ENCODE measurements at places on chromosomes 5 and 9.

DNA sequence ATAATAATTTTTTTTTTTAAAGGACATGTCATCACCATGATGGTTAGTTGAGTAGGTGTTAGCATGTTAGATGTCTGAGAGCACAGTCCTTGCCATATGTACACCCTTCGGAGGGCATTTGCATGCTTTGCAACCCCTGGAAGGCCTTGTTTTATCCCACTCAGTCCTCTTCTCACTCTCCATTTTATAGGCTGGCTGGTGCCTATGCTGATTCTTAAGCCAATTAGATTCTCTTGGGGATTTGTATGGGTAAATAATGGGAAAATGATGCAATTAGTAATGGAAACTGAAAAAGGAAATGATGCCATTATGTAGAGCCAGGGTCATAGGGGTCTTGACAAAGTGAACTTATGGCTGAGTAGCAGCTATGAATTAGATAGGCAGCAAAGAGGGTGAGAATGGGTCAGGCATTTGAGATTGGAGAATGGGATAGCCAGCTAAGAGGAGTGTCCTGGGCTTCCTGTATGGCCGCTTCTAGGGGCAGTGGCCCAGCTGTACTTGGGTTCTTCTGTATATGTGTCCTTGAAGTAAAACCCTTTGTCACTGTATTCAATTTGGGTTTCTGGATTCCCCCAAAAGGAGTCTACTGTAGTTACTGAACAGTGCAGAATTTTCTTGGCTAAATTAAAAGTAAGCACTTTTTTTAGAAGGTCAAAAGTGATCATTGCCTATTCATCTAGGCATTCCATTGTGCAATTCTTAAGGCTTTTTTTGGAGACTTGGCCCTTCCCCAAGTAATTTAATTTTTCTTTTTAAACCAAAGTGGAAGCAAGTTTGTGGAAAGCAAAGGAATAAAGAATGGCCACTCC is 31.6 kb downstream of the LRRTM2 start:
- no peak for DNase-seq

GRCh38 chr5:73228052-73228451 is 55.1 kb downstream of the TMEM174 start:
- no peak for DNase-seq

- peak; percentile 74 for DNase-seq
Measured at GRCh38 chr5:142977363-142978051, 207.3 kb downstream of the ARHGAP26 start.

DNA sequence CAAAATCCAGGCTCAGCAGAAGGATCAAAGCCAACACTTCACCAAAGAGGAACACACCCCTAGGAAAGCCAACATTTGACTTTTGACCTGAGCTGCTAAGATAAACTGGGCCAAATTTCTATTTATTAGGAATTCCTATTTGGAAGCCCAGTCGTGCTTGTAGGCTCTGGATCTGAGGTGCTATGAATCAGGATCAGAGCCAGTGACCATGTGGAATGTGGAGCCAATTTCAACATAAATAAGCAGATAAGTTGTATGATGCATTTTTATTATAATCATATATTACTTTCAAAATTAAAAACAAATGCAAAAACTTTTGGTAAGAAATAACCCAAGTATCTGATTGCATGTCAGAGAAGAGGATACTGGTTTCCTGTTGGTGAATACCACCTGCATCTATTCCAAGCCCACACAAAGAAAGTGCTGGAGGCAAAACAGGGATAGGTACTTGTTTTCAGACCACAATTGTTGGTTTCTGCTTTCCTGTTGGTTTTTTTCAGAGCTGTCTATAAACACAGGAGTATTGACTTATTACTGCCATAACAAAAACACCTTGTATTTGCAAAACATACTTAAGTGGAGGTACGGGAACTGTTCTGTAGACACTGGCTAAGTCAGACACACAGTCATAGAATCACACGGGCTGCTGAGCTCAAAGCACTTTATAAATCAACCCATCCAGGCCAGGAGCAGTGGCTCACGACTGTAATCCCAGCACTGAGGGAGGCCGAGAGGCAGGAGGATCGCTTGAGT is 52.8 kb downstream of the ARL15 start:
- DNase-seq = no peak

DNA sequence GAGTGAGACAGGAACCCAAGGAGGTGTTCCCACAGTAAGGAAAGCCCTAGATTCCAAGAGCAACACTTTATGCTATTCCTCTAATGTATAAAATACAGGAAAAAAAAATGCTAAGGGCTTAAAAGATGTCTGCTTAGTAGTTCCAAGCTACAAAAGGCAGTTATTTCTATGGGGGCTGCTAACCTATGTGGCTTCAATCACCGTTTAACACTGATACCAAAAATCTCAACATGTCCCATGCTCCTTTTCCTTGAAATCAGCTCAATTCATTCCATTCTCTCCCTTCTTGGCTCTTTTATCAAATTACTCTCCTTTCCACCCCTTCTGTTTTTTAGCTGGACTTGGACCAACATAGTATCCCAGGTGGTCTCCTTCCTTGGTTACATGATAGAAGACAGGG is 20.6 kb downstream of the CCNH start:
- DNase-seq = no peak

DNA sequence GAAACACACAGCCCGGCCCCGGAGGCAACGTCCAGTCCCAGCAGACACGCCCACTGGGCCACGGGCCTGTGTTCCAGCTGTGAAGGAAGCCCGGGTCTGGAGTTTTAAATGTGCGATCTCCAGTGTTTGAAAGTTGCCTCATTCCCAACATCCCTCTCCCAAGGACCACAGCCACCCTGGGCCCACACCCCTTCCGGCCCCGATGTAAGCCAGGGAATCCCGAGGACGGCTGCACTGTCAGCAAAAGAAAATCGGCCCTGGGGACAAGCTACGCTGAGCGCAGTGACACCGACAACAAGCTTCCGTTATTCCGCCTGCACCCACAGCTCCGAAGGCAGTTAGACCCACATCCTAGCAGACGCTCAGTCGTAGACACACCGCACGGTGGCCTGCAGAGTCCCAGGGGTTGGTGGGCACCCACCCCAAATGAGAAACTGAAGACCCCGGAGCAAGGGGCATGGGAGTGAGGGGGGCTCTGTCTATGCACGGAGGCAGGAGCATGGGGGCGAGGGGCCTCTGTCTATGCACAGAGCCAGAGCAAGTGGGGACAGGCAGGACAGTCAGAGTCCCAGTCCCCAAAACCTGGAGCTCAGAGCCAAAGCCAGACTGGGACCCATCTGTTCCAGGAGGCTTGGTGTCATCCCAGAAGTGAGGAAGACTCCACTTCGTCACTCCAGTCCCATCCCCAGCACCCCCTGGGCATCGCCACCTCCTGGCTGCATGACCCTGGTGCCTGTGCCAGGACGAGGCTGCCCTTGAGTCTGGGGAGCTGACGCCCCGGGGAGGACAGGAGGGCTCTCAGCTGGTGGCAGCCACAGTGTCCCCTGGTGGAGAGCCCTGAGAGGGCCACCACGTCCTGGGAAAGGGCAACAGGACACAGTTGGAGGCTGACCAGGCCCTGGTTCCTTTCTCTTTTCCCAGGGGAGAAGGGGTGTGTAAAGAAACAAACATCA is 23.4 kb downstream of the GLT6D1 start:
- no peak for DNase-seq

DNA sequence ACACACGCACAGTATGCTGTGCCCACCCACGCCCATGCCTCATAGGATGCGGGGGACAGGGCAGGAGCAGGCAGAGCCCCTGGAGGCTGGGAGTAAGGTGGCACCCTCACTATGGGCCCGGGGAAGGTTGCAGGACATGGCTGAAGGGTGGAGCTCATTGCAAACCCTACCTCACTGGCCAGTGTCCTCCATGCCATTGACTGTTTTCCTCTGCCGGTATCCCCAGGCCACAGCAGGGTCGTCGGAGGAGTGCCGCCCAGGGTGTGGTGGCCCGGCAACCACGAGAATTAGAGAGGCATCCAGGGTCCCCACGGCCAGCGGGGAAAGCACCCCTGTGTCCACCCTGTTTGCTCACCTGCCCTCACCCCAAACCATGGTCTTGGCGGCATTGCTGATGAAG is 59.7 kb upstream of the FCN2 start:
- no peak for DNase-seq

DNA sequence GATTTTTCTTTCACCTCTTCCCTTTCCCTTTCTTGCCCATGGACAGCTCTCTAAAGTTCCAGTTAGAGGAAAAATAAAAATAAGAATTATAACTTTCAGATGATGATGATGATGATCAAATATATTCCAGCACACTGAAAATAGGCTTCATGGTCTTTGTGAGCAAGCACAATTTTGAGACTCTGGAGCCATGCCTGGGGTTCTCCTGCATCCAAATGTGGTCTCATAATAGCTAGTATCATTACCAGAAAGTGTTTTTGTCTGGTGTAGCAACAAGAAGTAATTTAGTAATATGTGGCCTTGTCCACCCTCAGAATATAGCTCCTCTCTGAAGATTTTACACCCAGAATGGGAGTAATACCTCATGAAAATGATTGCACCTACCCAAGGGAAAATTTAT is 150.4 kb downstream of the SNCAIP start:
- no peak for DNase-seq

DNA sequence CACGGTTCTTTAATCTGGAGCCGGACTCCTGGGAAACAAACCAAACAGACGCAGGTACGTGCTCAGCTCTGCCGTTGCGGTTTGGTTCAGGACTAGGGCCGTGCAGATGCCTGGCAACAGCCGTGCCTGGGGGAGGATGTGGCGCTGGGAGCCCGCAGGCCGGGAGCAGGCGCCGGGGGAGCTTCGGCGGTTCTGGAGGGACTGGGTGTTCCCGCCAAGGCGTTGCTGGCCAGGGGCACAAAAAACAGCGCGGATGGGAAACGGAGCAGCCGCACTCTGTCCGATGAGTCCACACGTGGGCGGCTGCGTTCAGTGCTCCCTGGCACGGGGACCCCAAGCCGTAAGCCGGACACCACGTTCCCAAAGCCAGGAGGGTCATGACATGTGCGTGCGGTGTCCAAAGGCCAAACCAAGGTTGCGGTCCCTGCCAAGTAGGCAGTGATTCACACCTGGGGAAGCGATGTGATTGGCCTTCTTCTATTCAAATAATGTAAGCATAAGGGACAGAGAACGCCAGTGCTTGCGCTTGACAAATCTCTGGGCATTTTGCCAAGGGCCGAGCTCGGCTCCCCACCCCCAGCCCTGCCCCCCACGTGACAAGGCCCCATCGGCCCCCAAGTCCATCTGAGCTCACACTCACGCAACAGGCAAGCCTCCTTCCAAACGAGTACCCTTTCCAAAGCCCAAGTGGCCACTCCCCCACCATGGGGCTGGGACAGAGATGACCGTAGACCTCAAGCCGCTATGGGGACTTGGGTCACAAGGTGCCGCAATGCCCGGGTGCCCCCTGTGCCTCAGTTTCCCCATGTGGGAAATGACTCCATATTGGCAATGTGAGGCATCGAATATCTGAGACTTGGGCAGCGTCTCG is 49.7 kb upstream of the NKD2 start:
- DNase-seq = peak; percentile 57

DNA sequence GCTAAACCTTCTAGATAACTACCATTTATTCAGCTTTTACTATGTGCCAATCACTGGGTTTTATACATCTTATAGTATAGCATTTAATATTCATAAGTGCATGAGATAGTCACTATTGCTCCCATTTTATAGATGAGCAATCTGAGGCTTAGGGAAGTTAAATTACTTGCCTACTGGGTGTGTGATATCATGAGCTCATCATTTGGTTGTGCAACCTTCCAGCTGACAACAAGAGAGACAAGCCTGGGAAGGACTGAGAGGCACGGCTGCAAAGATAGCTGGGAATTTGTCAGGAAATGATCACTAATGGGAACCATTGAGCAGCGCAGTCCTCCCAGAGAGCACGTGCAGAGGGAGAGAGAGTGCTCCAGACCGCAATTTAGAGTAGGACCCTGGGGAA is 481.6 kb upstream of the KIF2A start:
- no peak for DNase-seq

GRCh38 chr5:24767086-24767485 is 122.3 kb upstream of the CDH10 start:
- DNase-seq = no peak

DNA sequence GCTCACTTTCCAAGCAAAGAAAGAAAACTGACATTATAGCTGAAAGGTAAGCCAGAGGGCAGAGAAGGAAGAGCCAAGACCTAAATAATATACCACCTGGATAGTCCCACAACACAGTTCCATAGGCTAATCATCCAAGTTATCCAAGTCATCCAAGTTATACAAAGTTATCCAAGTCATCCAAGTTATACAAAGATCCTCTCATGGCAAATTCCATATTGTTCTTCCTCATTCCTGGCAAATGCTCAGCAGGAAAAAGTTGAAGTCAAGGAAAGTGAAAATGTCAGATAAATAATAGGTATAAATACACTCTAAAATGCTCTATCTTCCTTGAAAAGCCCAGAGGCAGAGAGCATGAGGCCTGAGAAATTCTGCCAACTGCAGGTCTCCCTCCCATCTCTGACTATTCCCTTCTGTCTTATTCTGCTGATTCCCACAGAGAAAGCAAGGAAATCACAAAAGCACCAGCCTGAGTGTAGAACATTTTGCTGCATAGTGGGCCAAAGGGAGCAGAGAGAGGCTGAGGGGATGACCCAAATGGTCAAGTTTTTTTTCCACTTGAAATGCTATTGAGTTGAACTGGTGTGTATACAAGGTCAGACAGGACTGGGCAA is 12.5 kb downstream of the MCTP1 start:
- no peak for DNase-seq

DNA sequence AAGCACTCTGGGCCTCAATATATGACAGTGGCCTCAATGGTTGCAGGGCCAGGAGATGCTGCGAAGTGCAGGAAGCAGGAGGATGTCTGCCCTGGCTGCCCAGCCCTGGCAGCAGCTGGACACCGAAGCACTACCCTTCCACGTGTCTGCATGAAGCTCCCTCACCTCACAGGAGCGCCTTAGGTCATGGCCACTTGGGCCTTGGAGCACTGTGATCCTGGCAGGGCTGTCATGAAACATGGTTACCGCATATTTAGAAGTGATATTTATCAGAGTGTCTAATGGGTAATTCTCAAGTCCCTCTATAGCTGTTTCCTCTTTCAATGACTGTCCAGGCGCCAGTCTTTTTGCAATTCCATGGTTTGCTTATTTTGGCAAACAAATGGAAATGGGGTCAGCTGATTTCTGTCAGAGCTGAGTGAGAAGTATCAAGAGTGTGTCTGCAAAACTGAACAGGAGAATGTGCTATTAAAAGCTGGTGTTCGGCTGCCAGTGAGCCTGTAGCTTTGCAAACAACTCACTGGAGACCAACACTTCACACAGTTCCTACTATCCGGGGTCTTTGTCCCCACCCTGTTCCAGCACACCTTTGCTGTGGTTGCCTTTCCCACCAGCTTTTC is 285.9 kb downstream of the KIF4B start:
- no peak for DNase-seq

- no peak for DNase-seq
Measured at GRCh38 chr5:17148481-17148880, 69.0 kb upstream of the BASP1 start.

DNA sequence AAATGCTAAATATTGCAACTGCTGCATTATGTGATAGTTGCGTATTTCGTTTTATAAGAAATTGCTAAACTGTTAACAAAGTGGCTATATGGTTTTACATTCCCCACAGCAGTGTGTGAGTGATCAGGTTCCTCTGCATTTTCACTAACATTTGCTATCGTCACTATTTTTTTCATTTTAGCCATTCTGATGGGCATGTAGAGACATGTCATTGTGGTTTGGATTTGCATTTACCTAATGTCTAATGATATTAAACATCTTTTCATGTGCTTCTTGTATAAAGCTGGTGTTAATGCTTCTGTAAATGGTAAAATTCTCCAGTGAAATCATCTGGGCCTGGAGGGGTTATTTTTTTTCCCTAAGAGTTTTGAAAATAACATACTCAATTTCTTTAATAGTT is 61.6 kb downstream of the ERCC6L2 start:
- no peak for DNase-seq

Measured in activated CD8-positive, alpha-beta memory T cell treated with anti-CD3 and anti-CD28 coated beads for 24 hours (primary cell).